B cell (primary cell): ENCODE measurements at places on chromosomes 16 and 17.

GRCh38 chr16:54846766-54847165 is 83.9 kb upstream of the IRX5 start:
- no peak for DNase-seq

GRCh38 chr17:28347261-28347891 is 10.0 kb downstream of the POLDIP2 start:
- no peak for DNase-seq

DNA sequence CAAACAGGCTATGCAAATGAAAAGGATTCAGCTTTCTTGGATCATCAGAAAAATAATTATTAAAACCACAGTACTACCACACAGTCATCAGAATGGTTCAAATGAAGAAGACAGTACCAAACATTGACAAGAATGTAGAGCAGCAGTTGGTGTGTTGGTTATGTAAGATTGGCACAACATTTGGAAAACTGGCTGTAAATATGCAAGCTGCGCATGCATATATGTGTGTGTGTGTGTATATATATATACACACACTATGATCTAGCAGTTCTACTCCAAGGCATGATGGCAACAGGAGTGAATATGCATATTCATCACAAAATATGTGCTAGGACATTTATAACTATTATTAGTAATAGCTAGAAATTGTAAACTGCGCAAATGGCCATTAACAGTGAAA is 34.4 kb upstream of the PHAF1 start:
- no peak for DNase-seq

DNA sequence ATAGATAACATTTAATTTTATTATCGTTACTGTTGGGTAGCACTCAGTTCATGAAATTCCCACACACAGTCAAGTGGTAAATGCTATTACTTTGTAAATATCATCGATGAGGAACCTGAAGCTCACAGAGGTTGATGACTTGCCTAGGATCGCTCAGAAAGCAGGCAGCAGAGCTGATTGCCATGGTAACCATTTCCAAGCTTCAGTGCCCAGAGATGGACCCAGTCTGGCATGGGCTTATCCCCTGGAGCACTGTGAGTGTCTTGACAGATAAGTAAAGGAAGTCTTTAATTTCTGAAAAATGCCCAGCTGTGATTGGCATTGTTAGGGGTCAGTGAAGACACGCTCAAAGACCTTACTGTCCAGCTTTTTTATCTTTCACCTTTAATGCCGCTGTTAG is 95.0 kb downstream of the PRKCB start:
- no peak for DNase-seq

GRCh38 chr16:73315645-73316044 is 267.7 kb upstream of the ZFHX3 start:
- peak; percentile 38 for DNase-seq

GRCh38 chr17:80880648-80880985 is 111.0 kb upstream of the CHMP6 start:
- DNase-seq: no peak

GRCh38 chr17:57296231-57296630 is 39.9 kb downstream of the MSI2 start:
- DNase-seq: no peak

DNA sequence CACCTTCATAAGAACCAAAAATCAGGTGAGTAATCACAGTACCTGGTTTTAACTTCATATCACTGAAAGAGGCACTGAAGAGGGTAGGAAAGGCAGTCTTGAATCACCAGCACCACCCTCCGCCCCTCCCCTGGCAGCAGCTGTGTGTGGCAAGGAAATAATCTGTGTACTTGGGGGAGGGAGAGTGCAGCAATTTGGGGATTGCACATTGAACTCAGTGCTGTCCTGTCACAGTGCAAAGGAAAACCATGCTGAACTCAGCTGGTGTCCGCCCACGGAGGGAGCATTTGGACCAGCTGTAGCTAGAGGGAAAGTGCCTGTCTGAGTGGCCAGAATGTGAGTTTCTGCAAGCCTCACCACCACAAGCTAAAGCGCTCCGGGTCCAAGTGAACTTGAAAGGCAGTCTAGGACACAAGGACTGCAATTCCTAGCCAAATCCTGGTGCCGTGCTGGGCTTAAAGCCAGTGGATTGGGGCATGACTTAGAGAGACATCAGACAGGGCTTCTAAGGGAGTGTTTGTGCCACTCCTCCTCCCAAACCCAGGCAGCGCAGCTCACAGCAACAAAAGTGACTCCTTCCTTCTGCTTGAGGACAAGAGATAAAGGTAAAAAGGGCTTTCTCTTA is 39.7 kb upstream of the ALDH3A1 start:
- no peak for DNase-seq

DNA sequence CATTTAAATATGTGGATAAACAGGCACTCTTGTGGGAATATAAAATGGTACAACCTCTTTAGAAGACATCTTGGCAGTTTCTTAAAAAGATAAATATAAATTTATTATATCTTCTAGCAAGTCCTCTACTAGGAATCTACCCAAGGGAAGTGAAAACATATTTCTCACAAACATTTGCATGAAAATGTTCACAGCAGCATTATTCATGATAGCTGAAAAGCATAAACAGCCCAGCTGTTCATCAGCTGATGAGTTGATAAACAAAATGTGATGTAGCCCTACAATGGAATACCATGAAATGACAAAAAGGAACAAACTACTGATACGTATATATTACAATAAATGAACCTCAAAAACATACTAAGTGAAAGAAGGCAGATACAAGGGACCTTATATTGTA is 12.0 kb downstream of the DGKE start:
- no peak for DNase-seq

GRCh38 chr17:2695243-2695960 is 16.2 kb downstream of the CLUH start:
- no peak for DNase-seq

DNA sequence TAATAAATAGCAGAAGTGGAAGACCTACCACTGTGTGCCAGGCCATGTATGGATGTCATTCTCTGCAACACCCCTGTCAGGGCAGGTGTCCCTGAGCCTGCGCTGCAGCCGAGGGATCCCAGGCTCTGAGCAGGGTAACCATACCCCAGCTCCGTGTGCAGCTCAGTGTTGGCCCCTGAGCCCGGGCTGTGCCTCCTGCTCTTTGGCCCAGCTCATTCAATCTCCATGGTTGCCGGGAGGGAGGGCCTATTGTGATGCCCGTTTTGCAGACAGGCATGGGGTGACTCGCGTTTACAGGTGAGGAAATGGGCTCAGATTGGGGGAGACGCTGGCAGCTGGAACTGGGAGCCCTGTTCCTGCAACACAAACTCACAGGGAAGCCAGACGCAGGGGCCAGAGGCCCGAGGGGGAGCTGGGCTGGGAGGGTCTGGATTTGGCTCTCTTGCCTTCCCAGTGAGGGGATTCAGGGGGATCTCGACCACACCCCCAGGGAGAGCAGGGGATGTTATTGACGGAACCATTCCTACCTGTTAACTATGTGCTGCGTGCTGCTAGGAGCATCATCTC is 190.5 kb downstream of the IRF8 start:
- DNase-seq: no peak

- DNase-seq: no peak
These were observed 2.3 kb upstream of the SERPINF1 start for GRCh38 chr17:1759529-1759928.

DNA sequence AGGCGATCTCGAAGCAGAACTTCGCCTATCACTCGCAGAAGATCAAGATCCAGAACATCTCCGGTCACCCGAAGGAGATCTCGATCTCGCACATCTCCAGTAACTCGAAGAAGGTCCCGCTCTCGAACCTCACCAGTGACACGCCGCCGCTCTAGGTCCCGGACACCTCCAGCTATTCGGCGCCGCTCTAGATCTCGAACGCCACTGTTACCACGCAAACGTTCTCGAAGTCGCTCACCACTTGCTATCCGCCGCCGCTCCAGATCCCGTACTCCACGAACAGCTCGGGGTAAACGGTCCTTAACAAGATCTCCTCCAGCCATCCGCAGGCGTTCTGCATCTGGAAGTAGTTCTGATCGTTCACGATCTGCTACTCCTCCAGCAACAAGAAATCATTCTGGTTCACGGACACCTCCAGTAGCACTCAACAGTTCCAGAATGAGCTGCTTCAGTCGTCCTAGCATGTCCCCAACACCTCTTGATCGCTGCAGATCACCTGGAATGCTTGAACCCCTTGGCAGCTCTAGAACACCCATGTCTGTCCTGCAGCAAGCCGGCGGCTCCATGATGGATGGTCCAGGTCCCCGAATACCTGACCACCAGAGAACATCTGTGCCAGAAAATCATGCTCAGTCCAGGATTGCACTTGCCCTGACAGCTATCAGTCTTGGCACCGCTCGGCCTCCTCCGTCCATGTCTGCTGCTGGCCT is 10.5 kb downstream of the ELOB start:
- no peak for DNase-seq

DNA sequence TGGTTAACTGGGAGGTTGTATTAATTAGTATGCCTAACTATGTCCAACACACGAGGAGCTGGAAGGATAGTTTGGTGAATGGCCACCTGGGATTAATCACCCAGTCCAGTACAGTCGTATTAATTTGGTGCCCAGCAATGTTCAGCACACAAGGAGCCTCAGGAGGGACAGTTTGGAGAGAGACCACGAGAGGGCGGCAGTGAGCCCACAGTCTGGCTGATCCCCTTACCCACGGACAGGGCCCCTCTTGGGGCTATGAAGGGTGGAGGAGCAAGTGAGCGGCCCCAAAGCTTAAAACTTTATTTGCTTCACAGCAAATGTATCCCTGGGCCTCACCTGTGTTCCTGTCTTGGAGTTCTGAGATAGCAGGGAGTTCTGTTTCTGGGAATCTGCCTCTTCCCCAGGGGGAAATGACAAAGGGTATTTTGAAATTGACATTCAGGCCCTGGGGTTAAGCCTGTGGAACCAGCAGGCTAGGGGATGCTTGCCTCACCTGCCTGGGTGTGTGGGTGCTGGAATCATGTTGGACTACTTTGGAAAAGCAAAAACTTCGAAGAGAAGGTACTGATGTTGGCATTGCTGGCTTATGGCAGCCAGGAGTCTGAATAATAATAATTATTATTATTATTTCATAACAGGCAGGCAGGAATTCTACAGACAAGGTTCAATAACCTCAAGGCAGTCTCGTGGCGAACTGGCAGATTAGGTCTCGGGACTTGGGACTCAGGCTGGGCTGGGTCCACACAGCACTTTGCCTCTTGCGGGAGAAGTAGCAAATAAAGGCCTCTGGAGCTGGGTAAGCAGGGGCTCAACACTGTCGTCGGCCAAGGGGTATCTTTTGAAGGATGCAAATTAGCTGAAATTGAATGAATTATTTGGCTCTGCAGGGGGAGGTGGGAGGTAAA is 227.6 kb upstream of the ASIC2 start:
- DNase-seq: peak; percentile 15

GRCh38 chr16:31754998-31755615 is 118.5 kb upstream of the ZNF267 start:
- no peak for DNase-seq
